Activated CD4-positive, alpha-beta T cell treated with anti-CD3 and anti-CD28 coated beads, Interleukin-2, Interleukin-4, amounts not matched to agents 100 ng/mL and 50 ng/mL, durations not matched to agents 16 hours and 8 hours (primary cell): ENCODE measurements at places on chromosomes 4 and X.

- DNase-seq = no peak
Observed at GRCh38 chr4:124219389-124219788, 493.1 kb downstream of the ANKRD50 start.

DNA sequence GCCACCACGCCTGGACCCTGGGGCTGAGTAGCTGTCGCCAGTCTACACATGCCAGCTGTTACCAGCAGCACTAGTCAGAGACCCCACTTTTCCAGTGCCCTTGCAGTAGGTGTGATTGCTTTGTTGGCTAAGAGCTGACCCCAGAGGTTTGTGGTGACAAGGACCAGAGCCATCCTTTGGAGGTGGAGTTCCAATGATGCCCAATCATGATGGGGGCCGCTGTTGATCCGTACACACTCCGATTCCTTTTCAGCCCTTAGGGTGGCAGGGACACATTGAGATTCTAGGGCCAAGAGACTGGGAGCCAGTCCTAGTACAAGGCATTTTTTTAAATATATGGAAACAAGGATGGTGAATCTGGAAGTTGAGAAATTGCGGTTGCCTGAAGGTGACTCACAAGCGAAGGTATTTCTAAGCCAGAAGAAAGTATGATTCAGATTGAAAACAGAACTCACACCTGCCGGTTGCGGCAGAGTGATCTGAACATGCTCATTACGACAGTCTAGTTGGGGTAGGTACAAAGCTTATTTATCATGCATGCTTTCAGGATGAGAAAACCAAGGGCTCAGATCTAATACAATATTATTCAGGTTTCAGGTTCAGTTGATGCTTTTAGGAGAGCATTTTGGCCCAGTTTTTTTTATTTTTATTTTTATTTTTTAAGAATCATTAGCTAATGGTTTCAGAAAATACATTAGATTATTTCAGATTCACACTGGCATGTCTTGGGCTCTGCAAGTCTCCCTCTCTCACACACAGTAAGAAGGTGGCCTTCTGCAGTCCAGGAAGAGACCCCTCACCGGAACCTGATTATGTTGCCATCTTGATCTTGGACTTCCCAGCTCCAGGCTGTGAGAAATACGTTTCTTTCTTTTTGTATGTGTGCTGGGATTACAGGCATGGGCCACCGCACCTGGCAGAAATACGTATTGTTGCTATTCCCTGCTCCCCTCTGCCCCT is 43.4 kb downstream of the SHROOM2 start:
- DNase-seq = peak; percentile 81

GRCh38 chrX:16465081-16465876 is 184.7 kb upstream of the S100G start:
- DNase-seq = no peak

- DNase-seq = no peak
Observed at GRCh38 chr4:2591189-2591588, 54.7 kb downstream of the FAM193A start.

DNA sequence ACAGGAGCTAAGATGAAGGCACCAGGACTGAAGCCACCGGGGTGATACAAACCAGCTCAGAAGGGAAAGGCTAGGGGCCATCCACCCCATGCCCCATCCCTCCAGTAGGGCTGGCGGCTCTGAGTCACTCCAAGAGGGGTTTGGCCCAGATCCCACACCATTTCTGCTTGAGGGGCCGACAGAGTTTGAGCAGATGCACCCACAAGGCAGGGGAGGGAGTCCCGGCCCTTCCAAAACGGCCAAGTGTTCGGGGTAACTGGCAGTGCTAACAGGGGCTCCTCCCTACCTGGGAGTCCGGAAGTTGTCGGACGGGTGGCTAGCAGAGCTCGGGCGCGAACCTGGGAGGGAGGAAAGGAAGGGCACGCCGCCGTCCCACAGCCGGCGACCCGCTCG is 412 bp downstream of the SLC10A3 start:
- DNase-seq = peak; percentile 27

GRCh38 chr4:78483811-78484210 is 67.8 kb upstream of the ANXA3 start:
- no peak for DNase-seq

- DNase-seq = no peak
Observed at GRCh38 chrX:63922221-63922620, 137.2 kb upstream of the ARHGEF9 start.

DNA sequence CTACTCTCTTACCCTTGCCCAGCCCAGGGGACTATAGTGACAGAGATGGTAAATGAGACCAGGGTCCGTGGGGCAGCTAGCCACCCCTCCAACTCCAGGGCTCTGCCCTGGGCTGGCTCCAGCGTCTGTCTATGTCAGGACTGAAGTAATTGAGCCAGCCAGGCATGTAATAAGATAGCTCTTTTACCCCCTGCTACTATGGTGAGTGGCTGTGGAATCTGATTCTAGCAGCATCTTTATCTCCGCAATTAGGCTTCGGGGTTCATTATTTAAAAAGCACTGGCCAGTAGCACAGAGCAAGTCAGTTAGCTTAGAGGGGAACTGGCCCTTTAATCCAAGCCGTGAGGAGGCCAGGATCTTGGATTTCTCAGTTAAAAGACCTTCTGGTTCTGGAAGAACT is 123.3 kb upstream of the RAI2 start:
- no peak for DNase-seq

- no peak for DNase-seq
Observed at GRCh38 chr4:12703036-12703435, 781.1 kb downstream of the RAB28 start.

- DNase-seq = no peak
Observed at GRCh38 chrX:146141221-146141620, 323.6 kb downstream of the SLITRK2 start.

- DNase-seq = peak; percentile 58
Observed at GRCh38 chrX:47619486-47620302, at the start of gene SYN1. Gene SYN1 (minus strand): TSS chrX:47619857. CDS start chrX:47619728, 129 bp downstream.

DNA sequence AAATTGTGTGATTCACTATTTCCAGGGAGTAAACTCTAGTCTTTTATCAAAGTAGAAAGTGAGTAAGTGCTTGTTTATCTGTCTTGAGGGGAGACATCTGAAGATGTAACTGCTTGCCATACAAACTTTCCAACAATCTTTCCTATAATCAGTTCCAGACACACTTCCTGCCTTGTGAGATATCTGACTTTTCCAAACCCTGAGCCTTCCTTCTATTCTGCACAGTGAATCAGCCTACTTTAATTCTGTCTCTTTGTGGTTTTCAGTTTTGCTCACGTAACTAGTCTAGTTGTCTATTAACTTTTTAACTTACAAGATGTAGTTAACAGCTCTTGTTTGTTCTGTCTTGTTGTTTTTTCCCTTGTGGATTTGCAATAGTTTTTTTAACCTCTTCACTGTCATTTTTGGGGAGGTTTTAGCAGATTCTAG is 947.8 kb downstream of the C4orf33 start:
- no peak for DNase-seq

- no peak for DNase-seq
Observed at GRCh38 chr4:83268491-83268890, 16.1 kb downstream of the COQ2 start.

- DNase-seq = no peak
Observed at GRCh38 chr4:109111031-109111430, 191.4 kb downstream of the COL25A1 start.

DNA sequence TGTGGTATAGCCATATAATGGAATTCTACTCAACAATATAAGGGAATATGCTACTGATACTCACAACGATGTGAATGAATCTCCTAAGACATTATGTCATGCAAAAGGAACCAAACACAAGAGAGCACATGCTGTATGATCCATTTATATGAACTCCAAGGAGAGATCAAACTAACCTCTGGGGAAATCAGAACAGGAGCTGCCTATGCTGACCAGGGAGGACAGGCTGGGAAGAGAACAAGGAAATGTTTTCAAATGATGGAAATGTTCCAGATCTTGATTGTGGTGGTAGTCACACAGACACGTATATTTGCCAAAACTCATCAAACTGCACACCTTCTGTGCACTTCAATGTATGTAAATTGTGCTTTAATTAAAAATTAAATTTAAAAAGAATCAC is 175.3 kb downstream of the BCOR start:
- no peak for DNase-seq

- no peak for DNase-seq
Observed at GRCh38 chr4:13710246-13710885, 82.8 kb upstream of the BOD1L1 start.

DNA sequence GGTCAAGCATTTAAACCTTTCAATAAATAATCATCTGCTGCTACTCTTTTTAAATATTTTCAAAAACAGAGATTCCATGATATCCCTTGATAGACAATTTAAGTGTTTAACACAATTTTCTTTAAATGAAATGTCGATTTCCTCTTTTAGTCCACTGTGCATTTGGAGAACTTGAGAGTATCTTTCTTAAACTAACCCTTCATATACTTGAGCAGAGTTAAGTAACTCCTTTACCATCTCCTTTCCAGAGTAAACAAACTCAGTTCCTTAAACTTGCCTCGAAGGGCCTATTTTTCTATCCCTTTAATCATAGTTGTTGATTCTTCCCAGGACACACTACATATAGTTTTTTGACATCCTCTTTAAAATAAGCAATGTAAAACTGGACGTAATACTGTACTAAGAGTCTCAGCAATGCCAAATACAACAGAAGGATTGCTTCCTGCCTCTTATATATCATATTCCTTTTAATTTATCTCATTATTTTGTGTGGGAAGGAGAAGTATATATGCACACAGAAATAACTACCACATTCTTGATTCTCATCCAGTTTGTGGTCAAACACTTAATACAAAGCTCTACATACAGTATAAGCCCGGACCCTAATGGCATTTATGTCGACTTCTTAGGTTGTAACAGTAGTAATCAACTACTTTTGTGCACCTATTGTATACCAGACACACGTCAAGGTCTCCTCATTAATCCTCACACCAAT is 22.8 kb downstream of the RAB28 start:
- DNase-seq = no peak

DNA sequence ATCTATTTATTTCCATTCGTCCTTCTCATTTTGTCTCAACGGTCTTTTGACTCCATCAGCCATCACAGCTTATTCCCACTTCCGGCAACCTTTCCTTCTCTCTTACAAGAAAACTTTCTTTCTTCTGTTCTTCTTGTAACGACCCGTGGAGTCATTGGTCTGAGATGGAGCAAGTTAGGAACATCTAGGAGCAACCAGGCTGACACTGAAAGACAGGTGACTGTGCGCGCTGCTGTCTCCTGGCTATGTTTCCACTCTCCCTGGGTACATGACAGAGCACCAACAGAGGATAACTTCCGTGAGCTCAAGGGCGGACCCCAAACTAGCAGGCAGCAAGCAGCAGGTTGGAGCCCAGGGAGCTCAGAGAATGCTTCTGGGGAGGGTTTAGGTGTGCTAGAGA is 2.5 kb downstream of the FGF5 start:
- no peak for DNase-seq

DNA sequence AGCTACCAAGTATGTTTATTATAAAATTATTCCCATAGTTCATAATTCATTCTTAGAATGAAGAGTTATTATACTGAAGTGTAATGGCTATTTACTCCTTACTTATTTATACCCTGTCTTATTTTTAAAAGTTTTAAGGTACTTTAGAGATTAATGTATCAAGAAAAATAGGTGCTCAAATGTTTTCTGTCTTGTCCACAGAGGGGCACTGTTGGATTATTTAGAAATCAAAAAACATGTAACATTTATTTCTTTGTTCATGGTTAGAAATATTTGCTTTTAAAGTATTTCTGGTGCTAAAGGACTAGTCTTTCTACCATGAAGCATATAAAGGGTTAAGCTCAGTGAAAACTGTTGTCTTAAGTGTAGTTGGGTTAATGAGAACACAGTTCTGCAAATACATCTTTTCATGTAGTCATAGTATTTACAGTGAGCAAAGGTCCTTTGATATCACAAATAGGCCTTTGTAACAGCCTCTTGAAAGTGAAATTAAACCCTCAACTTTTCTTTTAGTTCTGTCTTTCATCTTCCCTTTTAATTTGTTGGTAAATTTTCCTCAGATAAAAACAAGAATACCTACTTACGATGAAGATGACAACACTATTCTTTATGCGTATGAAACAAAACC is 7.7 kb downstream of the SCML1 start:
- no peak for DNase-seq

DNA sequence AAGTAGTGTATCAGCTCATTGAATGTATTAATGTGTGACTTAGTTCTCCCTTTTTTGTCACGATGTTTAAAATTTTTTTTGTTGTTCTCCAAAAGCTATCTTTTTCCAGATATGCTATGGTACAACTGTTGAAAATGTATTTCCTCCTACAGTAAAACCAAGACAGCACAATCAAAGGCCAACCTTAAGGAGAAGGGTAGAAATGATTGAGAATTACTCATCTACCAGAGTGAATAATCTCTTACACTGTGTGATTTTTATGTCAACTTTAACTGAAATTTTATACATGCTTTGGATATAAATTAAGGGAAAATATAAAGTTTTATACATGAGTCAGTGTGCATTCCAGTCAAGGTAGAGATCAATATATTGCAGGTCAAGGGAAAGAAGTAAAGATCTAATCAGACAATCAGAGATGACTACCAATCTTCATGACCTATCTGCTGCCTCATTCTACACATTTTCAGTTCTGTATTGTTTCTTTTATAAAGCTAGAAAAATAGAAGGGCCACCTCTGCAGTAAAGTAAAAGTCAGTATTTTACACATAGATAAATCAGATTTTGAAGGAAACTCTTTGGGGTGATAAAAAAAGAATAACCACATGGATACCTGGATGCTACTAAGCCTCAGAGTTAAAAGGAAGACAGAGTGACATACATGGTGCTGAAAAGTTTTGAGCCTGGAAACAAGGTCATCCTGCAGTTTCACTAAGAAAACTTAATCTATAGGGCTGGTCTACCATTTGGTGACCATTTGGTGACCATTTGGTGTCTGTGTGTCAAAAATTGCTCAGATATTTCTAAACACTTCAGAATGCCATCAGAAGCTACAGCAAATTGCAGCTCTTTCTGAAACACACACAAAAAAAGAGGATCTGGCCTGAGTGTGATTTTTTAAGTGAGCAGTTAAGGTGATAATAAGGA is 1.6 kb downstream of the FAM13A start:
- peak; percentile 29 for DNase-seq

DNA sequence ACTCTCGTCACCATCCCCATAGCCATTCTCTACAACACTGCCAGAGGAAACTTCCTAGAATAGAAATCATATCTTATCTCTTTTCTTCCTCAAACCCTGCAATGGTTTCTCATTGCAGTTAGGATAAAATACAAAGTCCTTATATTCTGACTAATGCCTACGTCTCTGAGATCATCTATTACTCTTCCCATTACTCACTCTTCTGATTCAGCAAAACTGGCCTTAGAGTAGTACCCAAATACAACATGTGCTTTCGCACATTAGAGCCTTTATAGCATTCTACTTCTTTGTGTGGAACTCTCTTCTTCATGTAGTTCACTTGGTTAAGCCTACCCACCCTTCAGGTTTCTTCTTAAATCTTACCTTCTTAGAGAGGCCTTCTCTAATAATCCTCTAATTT is 28.0 kb downstream of the LHFPL1 start:
- no peak for DNase-seq
